Left lobe of liver (tissue), 2 donors: ENCODE measurements at places on chromosomes 12 and 14.

DNA sequence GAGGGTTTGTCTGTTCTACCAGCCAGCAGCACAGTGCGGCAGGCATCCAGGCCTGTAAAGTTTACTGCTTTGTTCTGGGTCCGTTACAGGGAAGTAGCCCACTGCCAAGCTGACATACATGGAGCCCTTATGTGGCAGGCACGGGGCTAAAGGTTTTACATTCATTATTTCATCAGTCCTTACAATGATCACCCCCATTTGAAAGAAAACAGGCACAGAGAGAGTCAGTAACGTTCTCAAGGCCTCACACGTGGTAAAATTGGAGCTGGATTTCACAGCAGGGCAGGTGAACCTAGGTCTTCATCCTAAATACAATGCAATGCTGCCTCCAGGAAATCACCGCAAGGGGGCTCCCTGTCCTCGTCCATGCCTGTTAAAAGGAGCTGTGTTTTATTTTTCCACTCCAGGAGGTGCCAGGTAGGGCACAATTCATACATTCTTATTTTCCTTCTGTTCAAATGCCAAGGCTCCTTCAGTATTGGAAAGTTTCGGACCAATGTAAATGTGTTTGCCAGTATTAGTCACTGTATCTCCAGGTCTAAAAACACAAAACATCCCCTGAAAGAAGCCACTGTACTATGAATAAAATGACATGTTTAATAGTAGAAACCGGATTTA, 172.2 kb upstream of the GZMB start:
- peak; percentile 79 for DNase-seq

DNA sequence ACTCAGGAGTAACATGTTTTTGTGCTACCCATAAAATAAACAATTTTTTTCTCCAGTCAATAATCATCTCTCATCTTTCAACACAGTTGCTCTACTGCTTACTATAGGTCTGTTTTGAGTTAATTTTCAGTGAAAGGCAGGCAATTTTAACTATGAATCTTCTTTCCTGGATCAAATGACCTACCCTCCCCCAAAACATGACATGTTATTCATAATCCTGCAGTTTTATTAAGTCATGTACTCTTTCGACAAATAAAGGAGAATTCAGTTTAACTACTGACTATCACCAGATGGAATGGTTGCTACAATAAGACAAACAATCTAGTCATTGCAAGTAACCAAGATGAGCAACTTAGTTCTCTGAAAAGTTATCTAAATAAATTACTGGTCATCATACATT, 106.0 kb upstream of the FAR2 start:
- no peak for DNase-seq

GRCh38 chr12:48126953-48127630, 7.9 kb downstream of the PFKM start:
- DNase-seq = no peak

GRCh38 chr12:79652521-79652920, 38.2 kb downstream of the PAWR start:
- no peak for DNase-seq

DNA sequence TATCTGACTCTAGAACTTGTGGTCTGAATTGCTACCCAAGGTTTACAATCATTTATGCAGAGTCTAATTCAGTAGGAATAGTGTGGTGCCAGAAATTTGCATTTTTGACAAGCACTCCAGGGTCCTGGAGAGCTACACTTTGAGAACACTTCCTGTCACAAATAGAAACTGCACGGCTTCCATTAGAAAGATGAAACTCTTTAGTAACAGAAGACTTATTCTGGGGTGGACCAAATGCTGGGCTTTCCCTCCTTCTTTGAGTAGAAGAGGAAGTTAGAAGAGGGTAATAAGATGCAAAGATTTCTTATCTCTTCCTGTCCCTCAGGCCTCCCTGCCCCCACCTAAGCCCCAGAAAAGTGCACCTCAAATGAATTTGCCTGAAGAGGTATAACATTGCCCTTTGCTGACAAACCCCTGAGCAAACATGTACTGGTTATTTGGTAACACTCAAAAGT, 28.4 kb downstream of the DGLUCY start:
- no peak for DNase-seq

DNA sequence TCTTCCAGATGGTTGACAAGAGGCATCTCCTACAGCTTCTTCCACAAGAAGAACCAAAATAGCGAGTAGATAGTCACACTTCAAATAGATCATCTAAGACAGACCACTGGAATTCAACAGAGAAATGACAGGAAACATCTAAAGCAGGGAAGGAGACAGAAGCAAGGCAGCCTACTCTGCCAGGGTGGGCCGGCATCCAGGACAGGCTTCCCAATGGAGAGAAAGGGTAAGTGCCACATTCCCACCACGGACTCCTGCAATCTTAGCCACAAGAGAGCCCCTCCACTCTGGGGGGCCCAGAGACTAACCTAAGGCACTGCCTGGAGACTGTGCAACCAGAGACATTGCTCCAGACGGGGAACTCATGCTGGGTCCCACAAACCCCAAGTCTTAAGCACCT, 154.5 kb downstream of the NDUFA12 start:
- DNase-seq = no peak

DNA sequence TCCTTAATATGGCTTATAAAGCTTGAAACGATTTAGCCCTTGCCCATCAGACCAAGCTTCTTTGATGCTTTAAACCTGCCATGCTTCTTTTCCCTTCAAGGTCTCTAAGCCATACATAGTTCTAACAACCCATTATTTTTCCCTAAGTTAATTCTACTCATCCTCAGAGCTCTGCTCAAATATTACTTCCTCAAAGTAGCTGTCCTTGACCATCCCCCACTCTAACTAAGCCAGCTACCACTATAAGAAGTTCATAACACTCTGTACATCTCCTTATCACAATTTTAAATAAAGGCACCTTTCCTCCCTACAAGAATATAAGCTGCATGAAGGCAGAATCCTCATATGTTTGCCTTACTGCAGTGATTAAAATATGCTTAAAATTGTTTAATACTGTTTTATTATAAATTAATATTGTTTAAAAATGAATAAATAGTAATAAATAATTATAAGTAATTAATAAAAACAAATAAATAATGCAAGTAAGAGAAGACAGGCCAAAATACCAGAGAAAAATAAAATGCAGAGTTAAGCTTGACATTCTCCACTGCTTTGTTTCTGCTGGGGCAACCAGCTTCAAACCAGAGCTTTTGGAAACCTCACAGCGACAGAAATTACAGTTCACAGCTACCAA, 76.8 kb downstream of the NUMB start:
- DNase-seq = no peak

- DNase-seq = no peak
These were observed 71.9 kb downstream of the BCL11B start for GRCh38 chr14:99199846-99200653.

- DNase-seq = peak; percentile 91
These were observed 624 bp downstream of the RIN3 start for GRCh38 chr14:92513966-92514843.

GRCh38 chr12:7638064-7638759, 27.5 kb downstream of the APOBEC1 start:
- no peak for DNase-seq
